Bronchial epithelial cell (primary cell): ENCODE measurements at places on chromosomes 6 and 20. TPM values are rescaled to one million over a fixed set of nuclear protein-coding genes. Genes with fewer than 3 reads are reported as not detected.

TRIM40 gene
- not detected in 2 replicates for total RNA-seq

SYCP2L gene
- total RNA-seq = 0.26 TPM in 2 replicates

SPATS1 gene
- total RNA-seq = not detected in 2 replicates

RIPPLY2 gene
- not detected in 2 replicates for total RNA-seq

DNA sequence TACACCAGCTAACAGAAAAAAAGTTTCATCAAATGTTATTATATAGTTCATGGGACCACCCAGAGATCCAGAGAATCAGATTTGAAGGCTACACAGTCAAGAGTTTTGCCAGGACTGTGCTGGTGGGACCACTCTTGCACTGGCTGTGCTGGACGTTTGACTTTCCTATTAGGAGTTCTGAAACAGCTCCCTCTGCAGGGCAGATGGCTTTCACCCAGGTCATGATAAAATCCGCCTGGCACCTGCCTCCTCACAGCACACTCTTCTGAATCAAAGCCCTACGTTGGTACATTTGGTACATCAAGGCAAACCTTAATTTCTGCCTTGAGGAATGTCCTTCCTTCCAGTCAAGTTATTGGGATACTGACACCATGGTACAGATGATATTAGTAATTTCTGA lies 302.1 kb downstream of the ZNF217 start:
- DNase-seq = no peak

- DNase-seq = peak; percentile 67
Measured at GRCh38 chr20:41308290-41308711, 9.2 kb downstream of the ZHX3 start.

DNA sequence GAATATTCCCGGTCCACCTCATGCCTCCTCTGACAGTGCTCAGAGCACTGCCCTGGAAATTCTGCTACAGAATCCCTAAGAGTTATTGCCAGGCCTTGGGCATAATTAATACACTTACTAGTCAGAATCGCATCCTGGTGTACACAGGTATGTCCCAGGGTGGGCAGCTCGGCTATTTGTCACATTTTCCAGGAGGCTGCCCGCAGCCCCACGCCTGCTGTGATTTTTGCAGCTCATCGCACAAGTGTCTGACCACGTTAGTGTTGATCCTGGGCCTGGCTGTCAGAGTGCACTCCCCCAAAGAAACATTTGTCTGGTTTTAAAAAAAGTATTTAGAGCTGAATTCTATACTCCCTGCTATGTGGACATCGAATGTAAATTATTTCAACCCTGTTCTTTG lies 105.4 kb downstream of the CD83 start:
- DNase-seq = no peak

GRCh38 chr20:3632311-3633004 lies 30.7 kb downstream of the GFRA4 start:
- DNase-seq = no peak

GRCh38 chr20:3874194-3874844 lies 14.9 kb upstream of the PANK2 start:
- no peak for DNase-seq

DNA sequence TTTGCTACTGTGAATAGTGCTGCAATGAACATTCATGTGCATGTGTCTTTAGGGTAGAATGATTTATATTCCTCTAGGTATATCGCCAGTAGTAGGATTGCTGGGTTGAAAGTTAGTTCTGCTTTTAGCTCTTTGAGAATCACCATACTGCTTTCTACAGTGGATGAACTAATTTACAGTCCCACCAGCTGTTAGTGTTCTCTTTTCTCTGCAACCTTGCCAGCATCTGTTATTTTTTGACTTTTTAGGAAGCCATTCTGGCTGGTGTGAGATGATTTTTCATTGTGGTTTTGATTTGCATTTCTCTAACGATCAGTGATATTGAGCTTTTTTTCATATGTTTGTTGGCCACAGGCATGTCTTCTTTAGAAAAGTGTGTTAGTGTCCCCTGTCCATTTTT lies 40.0 kb downstream of the PLG start:
- DNase-seq = no peak

- DNase-seq = peak; percentile 25
Measured at GRCh38 chr6:11675601-11676000, 103.0 kb downstream of the ADTRP start.

DNA sequence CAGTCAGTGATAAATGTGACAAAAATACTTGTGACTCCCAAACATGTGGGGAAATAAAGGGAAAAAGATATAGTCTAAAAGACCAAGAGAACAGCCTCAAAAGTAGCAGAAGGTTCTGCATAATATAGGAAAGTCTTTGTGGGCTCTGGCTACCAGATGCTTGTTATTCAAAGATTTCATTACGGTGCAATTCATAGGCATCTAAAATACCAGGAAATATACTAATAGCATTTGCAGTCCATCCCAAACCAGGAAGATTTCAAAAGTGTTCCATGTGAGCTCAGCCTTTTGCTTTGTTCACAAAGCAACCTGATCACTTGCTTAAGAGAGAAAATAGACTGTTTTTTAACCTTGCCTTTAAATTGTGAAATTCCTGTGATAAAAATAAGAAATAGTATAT lies 506.7 kb upstream of the MARCKS start:
- DNase-seq = no peak
